Activated naive CD4-positive, alpha-beta T cell (primary cell): ENCODE measurements at places on chromosomes 12 and 14.

DNA sequence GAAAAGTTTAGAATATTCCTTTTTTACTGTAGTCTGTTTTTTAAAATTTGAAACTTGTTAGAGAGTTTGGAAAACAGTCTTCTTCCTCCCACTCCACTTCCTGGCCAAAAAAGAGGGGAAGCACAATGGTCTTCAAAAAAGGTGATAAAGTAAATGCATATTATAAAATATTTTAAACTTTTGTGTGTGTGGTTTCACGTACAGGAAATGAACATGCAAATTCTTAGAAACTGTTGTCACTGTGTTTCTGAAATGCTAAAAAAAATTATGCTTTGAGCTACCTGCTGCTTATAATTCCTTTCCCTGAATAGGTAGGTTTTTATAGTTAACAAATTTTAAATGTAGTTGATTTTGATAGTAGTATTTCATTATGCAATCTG lies 2.9 kb downstream of the FGFR1OP2 start:
- no peak for DNase-seq

- no peak for DNase-seq
These were observed 11.9 kb downstream of the TMTC3 start for GRCh38 chr12:88153959-88154358.

DNA sequence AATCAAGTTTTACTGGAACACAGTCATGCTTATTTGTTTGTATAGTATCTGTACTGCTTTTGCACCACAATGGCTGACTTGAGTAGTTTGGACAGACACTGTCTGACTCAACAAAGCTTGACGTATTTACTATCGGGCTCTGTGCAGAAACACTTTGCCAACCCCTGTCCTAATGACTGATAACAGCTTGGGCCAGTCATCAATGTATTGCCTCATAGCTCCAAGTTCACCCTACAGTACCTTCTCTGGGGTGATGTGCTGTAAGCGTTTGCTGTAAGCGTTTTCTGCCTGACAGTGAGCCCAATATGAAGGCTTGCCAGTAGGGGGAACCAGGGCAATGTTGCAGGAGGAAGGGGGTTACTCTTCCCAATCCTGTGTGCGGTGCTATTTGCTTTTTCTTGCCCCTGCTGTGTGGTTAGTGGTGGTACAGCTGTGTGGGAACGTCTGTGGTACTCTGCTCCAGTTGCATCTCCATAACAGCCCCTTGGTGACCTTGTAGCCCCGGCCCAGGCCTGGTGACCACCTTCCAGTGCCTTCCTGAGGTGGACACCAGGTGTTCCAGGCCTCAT lies 5.4 kb upstream of the CCDC177 start:
- DNase-seq, result no peak

GRCh38 chr12:130642856-130643255 lies 73.2 kb downstream of the RIMBP2 start:
- no peak for DNase-seq

- DNase-seq, result no peak
These were observed 96.7 kb downstream of the TSPAN9 start for GRCh38 chr12:3173912-3174311.

DNA sequence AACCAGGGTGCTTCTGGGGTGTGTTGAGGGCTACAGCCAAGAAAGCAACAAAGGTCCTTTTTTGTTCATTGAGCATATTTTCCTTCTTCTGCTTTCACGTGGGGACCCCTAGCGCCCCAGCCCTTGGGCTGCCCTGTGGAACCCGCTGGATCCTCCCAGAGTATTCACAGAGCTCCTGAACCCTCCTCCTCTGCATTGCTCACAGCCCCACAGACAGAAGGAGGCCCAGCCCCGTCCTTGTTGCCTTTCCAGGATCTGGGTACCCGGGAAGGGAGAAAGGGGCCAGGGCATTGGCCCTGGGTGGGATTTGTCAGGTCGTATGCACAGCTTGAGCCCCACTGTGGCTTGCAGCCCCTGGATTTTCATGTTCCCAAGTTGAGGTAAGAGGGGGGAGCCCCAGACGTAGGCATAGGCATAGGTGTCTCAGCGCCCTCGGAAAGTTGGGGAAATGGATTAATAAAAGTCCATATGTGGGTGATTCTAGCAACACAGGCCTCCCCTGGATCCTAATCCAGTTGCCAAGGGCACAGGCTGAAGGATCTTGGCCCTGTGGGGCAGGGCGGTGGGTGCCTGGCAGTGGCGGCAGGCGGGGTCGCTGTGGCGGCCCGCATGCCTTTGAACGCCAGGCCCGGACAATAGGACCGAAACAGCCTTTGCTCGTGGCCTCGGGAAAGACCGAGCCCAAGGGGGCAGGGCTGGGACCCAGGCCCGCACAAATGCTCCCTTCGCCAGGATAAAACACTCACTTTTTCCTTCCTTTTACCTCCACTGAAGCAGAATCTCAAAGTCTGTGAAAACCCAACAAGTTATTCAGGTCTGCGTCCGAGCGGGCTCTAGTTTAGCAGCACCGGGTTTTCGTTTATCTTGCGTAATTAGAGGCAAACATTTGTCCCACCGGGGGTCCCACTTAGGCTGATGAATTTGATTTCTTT lies 3.0 kb upstream of the HOXC10 start:
- DNase-seq, result no peak
